ENCODE measurements at places on chromosomes 2 and 18. TPM values are rescaled to one million over a fixed set of nuclear protein-coding genes. Genes with fewer than 3 reads are reported as not detected.

SERPINE2 gene
- 155 TPM for total RNA-seq

DLX1 gene
- not detected for total RNA-seq

STARD6 gene
- total RNA-seq, result not detected

KCNF1 gene
- 1.0 TPM for total RNA-seq

TUBA4B gene
- total RNA-seq, result not detected

RESP18 gene
- total RNA-seq, result not detected

ESPNL gene
- total RNA-seq, result 1.1 TPM

DUSP2 gene
- total RNA-seq, result 5.2 TPM

DNA sequence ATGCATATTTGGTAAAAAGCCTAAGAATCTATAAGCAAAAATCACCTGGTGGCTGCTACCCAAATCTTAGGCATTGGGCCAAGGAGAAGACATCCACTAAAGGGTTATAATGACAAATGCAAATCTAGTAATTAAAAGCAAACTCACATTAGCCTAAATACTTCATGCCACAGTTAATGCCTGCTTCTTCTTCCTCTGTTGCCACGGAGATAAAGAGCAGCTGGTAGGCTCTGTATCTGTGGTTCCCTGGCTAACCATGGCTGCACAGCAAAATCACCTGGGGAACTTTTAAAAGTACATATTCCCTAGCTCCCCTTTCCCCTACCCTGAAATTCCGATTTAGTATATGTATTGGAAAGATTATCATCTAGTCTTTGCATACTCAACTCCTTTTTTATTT, 114.3 kb downstream of the LNPK start:
- no peaks in the 10 kb centered on the region for H3K36me3 ChIP-seq
- no peak overlapping the region for H3K27ac ChIP-seq
- DNase-seq, result no peak
- no peaks in the 10 kb centered on the region for H3K4me1 ChIP-seq
- peaks cover 24% of the 10 kb centered on the region for H3K27me3 ChIP-seq

DNA sequence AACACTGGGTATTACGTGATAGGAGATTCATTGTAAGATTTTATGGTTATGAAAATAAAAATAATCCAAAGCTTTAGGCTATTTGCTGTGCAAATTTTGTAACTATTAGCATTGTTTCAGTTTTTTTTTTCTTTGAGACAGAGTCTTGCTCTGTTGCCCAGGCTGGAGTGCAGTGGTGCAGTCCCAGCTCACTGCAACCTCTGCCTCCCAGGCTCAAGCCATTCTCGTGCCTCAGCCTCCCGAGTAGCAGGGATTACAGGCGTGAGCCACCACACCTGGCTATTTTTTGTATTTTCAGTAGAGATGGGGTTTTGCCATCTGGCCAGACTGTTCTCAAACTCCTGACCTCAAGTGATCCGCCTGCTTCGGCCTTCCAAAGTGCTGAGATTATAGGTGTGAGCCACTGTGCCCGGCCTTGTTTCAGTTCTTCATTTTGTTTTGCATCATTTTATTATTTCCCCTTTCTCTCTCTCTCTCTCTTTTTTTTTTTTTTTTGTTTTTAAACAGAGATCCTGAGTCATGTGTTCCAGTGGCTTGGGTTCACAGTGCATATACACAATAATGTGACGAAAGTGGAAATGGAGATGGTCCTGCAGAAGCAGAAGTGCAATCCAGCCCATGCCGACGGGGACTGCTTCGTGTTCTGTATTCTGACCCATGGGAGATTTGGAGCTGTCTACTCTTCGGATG, 25.8 kb downstream of the CASP10 start:
- H3K4me3 ChIP-seq, result no peak overlapping the region
- no peaks in the 10 kb centered on the region for H3K36me3 ChIP-seq
- H3K4me1 ChIP-seq, result no peaks in the 10 kb centered on the region
- no peaks in the 10 kb centered on the region for H3K27me3 ChIP-seq

DNA sequence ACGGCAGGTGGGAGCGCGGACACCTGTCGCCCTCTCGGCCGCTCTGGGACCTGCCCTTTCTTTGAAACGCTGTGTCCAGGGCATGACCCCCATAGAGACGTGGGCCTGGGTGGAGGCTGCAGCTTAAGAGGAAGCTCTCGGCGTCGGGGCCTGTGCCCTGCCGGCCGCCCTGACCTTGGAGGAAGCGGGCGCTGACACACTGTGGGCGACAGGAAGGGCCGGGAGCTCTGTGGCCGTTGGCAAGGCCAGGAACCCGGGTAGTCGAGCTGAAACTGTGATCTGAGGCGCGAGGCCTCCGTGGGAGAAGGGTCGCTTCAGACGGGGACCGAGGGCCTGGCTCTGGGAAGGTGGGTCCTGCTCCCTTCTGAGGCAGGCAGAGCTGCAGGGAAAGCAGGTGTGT, 28.2 kb downstream of the KCNG2 start:
- no peak for DNase-seq
- H3K4me3 ChIP-seq, result no peak overlapping the region
- no peak overlapping the region for H3K27ac ChIP-seq
- no peaks in the 10 kb centered on the region for H3K36me3 ChIP-seq

DNA sequence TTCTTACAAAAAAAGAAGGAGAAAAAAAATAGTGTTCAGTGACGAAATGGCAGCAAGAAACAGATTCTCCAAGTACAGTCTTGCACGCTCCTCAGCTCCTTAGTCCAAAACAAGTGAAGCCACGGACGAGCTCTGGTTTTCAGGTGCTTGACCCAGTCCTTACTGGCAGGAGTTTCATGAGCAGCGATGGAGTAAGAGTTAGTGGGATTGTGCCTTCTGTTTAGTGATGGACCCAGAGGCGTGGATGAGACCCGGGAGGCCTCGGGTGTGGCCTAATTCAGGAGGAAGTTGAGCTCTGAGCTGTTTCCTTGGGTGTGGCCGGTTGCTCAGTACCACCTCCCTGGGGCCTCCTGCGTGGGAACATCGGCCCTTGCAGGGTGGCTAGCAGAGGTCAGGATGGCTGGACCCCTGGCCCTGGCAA, 52.0 kb downstream of the KIF5C start:
- H3K27ac ChIP-seq, result no peak overlapping the region
- no peak overlapping the region for H3K4me3 ChIP-seq
- H3K36me3 ChIP-seq, result no peaks in the 10 kb centered on the region
- no peak for DNase-seq

DNA sequence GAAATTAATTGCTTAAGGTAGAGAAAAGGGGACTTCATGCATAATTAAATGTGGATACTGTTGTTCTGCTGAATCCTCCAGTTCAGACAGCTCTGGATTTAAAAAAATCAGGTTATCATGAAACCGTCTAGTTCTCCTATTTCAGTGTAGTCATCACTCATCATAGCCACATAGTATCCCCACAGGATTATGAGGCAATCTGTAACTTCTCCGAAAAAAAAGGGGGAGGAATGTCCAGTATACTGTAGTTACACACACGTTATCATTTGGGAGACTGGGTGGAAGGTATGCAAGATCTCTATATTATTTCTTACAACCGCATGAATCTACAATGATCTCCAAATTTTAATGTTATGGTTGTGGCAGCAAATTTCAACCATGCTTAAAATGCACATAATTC, 114.0 kb downstream of the HIBCH start:
- H3K4me1 ChIP-seq, result no peaks in the 10 kb centered on the region
- DNase-seq, result no peak
- no peak overlapping the region for H3K4me3 ChIP-seq
- H3K27me3 ChIP-seq, result no peaks in the 10 kb centered on the region
- no peaks in the 10 kb centered on the region for H3K36me3 ChIP-seq
- no peak overlapping the region for H3K27ac ChIP-seq

GRCh38 chr2:144780983-144781382, 261.1 kb upstream of the ZEB2 start:
- no peaks in the 10 kb centered on the region for H3K36me3 ChIP-seq
- no peaks in the 10 kb centered on the region for H3K4me1 ChIP-seq
- H3K27me3 ChIP-seq, result no peaks in the 10 kb centered on the region
- DNase-seq, result no peak

DNA sequence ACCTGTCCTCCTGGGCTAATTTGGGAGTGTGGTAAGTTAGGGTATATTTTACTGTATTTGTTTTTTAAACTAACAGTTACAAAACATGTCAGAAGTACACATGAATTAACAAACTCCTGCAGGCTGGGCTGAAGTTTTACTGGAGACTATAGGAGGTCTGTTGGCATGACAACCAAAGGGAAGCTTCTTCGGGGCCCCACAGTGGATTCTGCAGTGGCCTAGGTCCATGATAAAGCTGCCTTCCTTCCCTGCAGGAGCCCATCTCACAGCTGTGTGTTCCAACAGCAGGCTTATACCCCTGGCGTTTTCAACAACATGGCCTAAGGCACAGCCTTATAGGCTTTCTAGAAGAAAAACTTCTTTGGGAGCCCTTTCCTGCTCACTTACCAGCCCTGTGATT, 128.0 kb upstream of the SETBP1 start:
- no peaks in the 10 kb centered on the region for H3K4me1 ChIP-seq
- no peaks in the 10 kb centered on the region for H3K36me3 ChIP-seq
- no peaks in the 10 kb centered on the region for H3K27me3 ChIP-seq

- no peaks in the 10 kb centered on the region for H3K36me3 ChIP-seq
- no peak overlapping the region for H3K4me3 ChIP-seq
- H3K4me1 ChIP-seq, result 0 out of 2 replicates have a peak, but pooled peaks cover 5% of the 10 kb centered on the region
- no peak for DNase-seq
Measured at GRCh38 chr2:236558993-236559978, 10.3 kb upstream of the ACKR3 start.

GRCh38 chr2:16096962-16097361, 156.6 kb downstream of the MYCN start:
- H3K27me3 ChIP-seq, result peaks cover 40% of the 10 kb centered on the region
- H3K27ac ChIP-seq, result no peak overlapping the region
- H3K36me3 ChIP-seq, result no peaks in the 10 kb centered on the region
- H3K4me3 ChIP-seq, result no peak overlapping the region

- H3K27ac ChIP-seq, result peak overlapping the region; percentile 85
- 0 out of 2 replicates have a peak, but pooled peaks cover 5% of the 10 kb centered on the region for H3K36me3 ChIP-seq
- H3K27me3 ChIP-seq, result no peaks in the 10 kb centered on the region
Measured at GRCh38 chr2:152431370-152432098, 96.6 kb downstream of the FMNL2 start.

GRCh38 chr2:239311132-239312040, 89.4 kb downstream of the HDAC4 start:
- no peaks in the 10 kb centered on the region for H3K27me3 ChIP-seq
- H3K4me3 ChIP-seq, result no peak overlapping the region
- no peak for DNase-seq

DNA sequence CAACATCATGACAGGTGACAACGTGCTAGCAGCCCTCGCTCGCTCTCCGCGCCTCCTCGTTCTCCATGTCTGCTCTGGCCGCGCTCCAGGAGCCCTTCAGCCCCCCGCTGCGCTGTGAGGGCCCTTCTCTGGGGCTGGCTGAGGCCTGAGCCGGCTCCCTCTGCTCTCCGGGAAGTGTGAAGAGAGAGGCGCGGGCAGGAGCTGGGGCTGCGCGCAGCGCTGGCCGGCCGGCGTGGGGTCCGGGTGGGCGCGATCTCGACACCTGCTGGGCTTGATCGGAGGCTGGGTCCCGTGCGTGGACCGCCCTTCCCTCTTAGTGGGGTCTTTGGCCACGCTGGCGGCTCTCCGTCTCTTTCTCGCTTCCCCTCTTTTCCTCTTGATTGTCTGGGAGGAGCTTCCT, 195.5 kb downstream of the ANKRD30BL start:
- H3K27ac ChIP-seq, result no peak overlapping the region
- H3K4me1 ChIP-seq, result no peaks in the 10 kb centered on the region
- H3K4me3 ChIP-seq, result no peak overlapping the region
- H3K27me3 ChIP-seq, result no peaks in the 10 kb centered on the region
- no peaks in the 10 kb centered on the region for H3K36me3 ChIP-seq

GRCh38 chr2:196511258-196512168, 128.0 kb upstream of the CCDC150 start:
- no peaks in the 10 kb centered on the region for H3K27me3 ChIP-seq
- H3K4me1 ChIP-seq, result no peaks in the 10 kb centered on the region

DNA sequence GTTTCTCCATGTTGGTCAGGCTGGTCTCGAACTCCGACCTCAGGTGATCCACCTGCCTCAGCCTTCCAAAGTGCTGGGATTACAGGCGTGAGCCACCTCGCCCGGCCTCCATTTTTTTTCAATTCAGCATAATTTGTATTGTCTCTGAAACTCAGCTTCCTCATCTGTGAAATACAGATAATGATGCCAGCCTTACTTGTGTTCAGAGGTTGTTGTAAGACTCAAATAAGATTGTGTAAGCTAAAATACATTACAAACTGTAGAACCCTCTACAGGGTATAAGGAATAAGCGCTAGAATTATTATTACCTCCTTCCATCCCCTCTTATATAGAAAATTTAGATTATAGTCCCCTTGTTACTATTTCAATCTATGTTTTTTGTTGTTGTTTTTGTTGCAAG, 24.8 kb upstream of the STARD7 start:
- no peak overlapping the region for H3K4me3 ChIP-seq
- no peak for DNase-seq
- H3K27ac ChIP-seq, result no peak overlapping the region
- H3K36me3 ChIP-seq, result no peaks in the 10 kb centered on the region

GRCh38 chr2:240757086-240757614, 62.9 kb downstream of the KIF1A start:
- H3K27ac ChIP-seq, result no peak overlapping the region
- H3K27me3 ChIP-seq, result peaks cover 65% of the 10 kb centered on the region
- no peak overlapping the region for H3K4me3 ChIP-seq
- no peak for DNase-seq
- H3K4me1 ChIP-seq, result no peaks in the 10 kb centered on the region

- no peak overlapping the region for H3K4me3 ChIP-seq
- H3K27me3 ChIP-seq, result no peaks in the 10 kb centered on the region
- no peak for DNase-seq
- H3K27ac ChIP-seq, result no peak overlapping the region
- H3K4me1 ChIP-seq, result no peaks in the 10 kb centered on the region
- no peaks in the 10 kb centered on the region for H3K36me3 ChIP-seq
Measured at GRCh38 chr2:208807756-208808155, 401.2 kb downstream of the PTH2R start.

GRCh38 chr18:79400091-79400590, 4.4 kb downstream of the NFATC1 start:
- DNase-seq, result no peak
- H3K4me3 ChIP-seq, result peak overlapping the region; percentile 53
- H3K4me1 ChIP-seq, result peaks cover 10% of the 10 kb centered on the region
- H3K27me3 ChIP-seq, result no peaks in the 10 kb centered on the region
- no peaks in the 10 kb centered on the region for H3K36me3 ChIP-seq

DNA sequence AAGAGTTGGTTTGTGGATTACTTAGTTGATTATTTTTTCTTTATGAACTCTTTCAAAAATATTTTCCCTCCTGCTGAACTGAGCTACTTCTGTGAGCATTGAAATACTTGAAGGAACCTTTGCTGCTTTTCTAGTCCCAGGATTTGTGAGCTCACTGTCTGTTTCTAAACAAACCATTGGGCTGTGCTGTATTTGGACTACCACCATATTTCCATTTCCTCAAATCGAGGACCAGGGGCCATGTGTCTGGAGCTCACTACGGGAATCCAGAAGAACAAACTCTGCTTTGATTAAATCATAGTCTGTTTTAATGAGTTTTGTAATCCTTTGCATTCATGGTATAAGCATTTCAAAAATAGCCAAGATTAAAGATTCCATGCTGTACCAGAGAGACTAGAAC, 1.3 kb downstream of the MRPL33 start:
- H3K4me3 ChIP-seq, result peak overlapping the region; percentile 93
- H3K27ac ChIP-seq, result peak overlapping the region; percentile 80

Data from PC-9 (cell line).